ENCODE measurements at places on chromosomes 5 and 9.
A peak's percentile ranks its signal among the peaks of the same experiment; 100 is the strongest.

DNA sequence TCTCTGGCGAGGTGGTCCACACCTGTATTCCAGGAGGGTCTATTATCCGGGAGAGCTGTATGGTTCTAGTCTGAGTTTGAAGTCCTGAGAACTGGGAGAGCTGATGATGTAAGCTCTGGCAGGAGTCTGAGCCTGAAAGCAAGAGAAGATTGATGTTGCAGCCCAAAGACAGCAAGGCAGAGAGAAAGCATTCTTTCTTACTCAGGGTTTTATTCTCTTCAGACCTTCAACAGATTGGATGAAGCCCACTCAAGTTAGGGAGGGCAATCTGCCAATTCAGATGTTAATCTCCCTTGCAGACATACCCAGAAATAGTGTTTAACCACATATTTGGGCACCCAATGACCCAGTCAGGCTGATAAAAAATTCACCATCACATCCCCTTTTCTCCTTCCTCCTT is 159.1 kb downstream of the CCDC171 start:
- DNase-seq = no peak

GRCh38 chr5:163041254-163041653 is 396.1 kb upstream of the CCNG1 start:
- no peak for DNase-seq

DNA sequence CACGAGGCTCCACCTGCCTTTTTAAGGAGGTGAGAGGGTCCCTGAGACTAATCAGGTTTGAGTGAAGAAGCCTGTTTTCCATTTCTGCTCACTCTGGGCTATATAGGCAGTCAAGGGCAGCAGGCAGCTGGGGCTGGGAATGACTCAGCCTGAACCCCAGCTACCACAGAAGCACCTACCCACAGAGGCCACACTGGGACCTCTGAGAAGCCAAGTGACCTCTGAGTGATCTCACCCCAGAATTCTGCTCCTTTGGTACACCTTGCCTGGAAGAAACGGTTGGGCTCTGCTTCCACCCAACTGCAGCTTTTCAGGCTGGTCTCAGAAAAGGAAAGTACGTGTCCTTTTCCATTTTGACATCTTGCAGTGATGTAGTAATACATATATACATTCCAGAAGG is 6.8 kb downstream of the FAM219A start:
- DNase-seq = no peak

DNA sequence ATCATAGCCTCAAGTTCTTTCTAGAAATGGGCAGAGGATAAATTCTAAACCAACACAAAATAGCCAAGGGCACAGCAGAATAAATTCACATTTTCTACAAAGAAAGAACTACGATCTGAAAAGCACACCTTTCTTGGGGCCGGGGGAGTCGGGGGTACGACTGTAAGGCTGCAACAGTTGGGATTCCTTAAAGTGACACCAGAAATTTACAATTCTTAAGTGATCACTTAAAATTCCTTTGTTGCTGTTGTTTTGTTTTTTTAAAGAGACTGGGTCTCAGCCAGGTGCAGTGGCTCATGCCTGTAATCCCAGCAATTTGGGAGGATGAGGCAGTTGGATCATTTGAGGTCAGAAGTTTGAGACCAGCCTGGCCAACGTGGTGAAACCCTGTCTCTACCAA is 95.8 kb downstream of the CDK5RAP2 start:
- no peak for DNase-seq

GRCh38 chr5:179608131-179608581 is 15.3 kb downstream of the HNRNPH1 start:
- DNase-seq = no peak

GRCh38 chr9:121620777-121621449 is 30.5 kb upstream of the DAB2IP start:
- DNase-seq = peak; percentile 74

GRCh38 chr9:8809741-8810140 is 1010.2 kb upstream of the DMAC1 start:
- no peak for DNase-seq

- DNase-seq = peak; percentile 42
Observed at GRCh38 chr5:160271396-160271795, 41.0 kb downstream of the CCNJL start.

GRCh38 chr9:124209774-124210173 is 48.0 kb upstream of the NEK6 start:
- no peak for DNase-seq

GRCh38 chr5:116494784-116495450 is 79.7 kb downstream of the SEMA6A start:
- peak; percentile 29 for DNase-seq

DNA sequence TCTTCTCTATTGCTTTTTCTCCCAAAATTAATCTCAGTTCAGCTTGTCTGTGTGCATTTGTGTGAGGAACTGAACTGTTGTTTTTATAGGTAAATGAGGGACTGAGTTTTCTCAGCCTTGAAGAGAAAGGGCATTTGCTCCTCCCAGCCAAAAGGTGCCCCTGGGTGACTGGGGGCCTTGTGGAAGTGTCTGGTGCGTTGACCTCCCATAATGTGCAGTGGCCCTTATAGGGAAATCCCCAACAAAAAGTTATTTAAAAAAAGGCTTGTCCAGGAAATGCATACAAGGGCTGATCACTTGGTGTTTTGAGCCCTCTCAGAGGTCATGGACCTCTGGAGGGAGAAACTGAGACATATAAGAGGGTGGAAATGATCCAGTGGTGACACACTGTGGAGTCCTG is 239.7 kb upstream of the KLF9 start:
- DNase-seq = no peak

GRCh38 chr9:137366891-137367381 is 56.0 kb downstream of the EXD3 start:
- no peak for DNase-seq

GRCh38 chr5:57976506-57976905 is 483.4 kb downstream of the PLK2 start:
- no peak for DNase-seq

DNA sequence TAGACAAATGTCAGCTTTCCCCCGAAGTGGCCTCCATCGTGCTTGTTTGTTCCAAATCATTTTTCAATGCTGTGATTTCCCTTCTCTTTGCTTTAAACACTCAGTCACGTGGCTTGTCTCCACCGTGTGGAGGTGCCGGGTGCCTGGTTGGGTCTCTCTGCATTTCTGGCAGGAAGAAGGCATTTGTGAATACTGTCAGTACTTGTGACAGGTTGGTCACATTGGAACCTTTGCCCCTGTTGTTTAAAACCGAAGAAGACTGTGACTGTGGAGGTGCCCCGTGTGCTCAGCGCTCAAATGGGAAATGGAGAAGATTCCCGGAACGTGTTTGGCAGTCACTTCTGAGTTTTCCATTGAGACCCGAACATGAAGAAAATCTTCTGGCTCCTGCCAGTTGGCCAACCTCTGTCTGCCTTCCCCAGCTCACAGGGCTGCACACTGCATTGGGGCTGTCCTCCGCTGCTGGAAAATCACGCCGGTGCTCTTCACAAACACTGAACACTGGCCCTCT is 74.6 kb downstream of the LMNB1 start:
- no peak for DNase-seq

DNA sequence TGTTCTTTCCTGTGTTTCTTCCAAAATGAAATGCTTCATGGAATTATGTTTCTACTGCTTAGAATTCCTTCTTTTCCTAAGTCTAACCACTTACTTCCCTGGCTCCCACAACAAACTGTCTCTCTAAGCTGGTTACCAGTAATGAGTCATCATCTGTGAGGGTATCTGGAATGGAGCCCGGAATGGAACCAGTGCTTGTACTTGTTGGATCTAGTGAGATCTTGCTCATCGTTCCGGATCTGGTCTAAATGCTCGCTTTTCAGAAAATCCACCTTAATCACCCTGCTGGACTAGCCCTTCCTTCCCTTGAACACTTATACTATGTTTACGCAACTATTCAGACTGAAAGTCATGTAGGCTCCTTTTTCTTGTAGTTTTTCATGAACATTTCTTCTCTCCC is 184.8 kb downstream of the PBX3 start:
- no peak for DNase-seq

DNA sequence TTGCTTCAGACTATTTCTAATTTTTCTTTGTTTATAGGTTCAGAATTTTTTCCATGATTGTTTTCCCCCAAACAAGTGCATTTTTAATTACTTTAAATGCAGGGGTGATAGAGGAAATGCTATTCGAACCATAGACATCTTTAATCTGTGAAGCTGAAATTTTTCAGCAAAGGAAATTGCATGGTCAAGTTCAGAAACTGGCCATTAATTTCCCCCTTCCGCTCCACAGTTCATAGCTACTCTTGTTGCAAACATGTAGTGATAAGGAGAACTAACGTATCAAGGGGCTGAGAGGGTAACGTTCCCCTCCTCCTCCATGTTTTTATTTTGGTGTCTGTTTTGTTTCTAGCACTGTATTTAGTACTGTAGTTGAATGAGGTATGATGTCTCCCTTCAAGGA is 3.4 kb upstream of the ROPN1L start:
- DNase-seq = no peak

GRCh38 chr5:80474929-80475328 is 13.0 kb upstream of the FAM151B start:
- DNase-seq = no peak

GRCh38 chr9:76654051-76654461 is 110.2 kb upstream of the PCA3 start:
- DNase-seq = no peak

GRCh38 chr9:9574080-9574479 is 1038.7 kb downstream of the PTPRD start:
- no peak for DNase-seq

GRCh38 chr5:16617274-16617968 is 624 bp upstream of the RETREG1 start:
- peak; percentile 42 for DNase-seq

- no peak for DNase-seq
Observed at GRCh38 chr9:130878295-130878694, 18.3 kb downstream of the QRFP start.

GRCh38 chr5:29089591-29090130 is 2051.3 kb upstream of the CDH9 start:
- no peak for DNase-seq

DNA sequence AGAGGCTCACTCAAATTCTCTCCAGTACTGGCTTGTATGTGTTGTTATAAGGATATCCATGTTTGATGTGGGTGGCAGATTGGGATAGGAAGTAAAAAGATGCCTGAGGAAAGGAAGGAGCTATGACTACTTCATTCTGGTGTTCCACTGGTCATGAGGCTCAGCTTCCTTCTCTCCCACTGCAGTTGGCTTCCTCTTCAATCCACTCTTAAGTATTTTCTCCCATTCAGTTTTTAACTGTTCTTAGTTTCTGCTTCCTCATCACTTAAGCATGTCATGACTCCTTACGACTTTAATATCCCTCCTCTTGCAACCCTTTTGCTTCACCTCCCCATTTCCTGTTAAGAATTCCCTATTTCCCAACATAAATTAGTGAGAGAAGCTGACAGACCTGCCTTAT is 81.1 kb downstream of the PJA2 start:
- no peak for DNase-seq

DNA sequence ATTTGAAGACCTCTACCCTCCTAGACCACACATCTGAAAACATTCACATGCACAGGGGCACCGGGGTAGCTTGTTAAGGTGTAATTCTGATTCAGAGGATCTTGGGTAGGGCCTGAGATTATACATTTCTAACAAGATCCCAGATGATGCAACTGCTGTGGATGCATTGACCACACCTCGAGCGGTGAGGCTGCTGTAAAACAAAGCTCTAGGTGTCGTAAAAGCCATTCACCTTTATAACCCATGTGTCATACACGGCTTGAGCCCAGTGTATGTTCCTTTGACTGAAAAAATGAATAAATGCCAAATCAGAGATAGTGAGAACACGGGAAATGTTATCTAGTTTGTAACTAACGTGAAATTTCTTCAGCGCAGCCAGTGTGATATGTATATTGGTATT is 1578.2 kb upstream of the WWC1 start:
- DNase-seq = no peak

- peak; percentile 37 for DNase-seq
Observed at GRCh38 chr5:10467281-10468198, 25.9 kb downstream of the ROPN1L start.

GRCh38 chr5:169742771-169743296 is 105.8 kb downstream of the DOCK2 start:
- DNase-seq = no peak

- DNase-seq = peak; percentile 50
Observed at GRCh38 chr5:155729684-155730059, 597.3 kb upstream of the SGCD start.

DNA sequence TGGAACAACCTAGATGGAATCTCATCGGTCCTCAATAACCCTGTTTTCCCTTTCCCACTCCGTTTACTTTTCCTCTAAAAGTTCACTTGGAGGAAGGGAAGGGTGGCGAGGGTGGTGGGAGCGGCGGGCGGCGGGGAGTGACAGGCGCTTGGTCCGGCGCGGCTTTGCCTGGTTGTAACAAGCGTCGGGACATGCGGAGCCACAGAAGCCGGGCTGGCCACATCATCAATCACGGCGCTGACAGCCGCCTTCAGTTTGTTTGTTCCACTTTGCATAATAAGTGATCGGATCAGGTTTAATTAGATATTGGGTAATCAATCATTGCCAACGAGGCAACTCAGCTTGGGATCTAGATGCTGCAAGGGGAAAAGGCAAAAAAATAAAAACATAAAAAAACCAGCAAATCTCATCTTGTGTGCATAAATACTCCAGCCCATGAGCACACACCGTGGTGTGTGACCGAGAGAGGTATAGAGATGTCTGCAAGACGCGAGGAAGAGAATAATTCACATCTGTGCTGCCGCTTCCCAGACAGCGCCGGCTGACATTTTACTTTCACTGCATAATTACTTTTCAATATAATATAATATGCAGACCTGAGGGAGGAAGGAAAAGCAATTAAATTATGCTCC is 396.2 kb upstream of the IRX4 start:
- DNase-seq = no peak

DNA sequence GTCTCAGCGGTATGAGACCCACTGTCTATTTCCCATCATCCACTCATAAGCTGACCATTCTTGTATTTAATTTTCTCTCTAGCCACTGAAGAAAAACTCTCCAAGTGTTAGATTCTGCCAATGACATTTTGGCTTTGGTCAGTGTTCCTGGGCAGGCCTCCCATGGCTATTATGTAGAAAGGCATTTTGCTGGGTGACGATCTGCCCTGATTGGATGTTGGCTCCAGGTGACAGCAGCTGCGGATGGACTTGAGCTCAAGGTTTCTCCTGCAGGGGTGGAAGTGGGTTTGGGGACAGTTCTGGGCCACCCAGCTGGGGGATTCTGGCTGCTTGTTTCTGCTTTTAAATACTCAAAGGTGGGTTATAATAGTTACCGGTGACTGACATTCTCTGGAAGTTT is 31.6 kb downstream of the ACSL6 start:
- DNase-seq = no peak
